Left ventricle myocardium inferior (tissue), 1 donor: ENCODE measurements at places on chromosomes 13 and 19.

GRCh38 chr19:53671663-53672062 is 39.9 kb downstream of the DPRX start:
- no peak for DNase-seq

- no peak for DNase-seq
These were observed 1101.9 kb downstream of the PCDH9 start for GRCh38 chr13:66128201-66128600.

DNA sequence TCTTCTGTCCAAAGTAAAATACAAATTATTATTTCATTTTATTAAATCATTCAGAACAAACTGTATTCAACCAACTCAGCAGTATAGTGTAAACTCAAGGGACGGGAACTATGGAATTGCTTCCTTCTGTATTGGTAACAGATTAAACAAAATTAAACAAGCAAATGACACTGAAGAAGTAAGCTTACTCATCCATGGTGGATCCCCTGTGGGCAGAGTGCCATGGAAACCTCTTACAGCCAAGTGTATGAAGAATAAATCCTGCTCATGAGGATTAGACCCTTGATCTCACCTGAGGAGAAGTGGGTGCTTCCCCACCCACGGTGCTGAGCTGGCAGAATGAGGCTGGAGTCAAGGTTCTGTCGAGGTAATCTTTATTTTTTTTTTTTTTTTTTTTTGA is 18.0 kb upstream of the RFXAP start:
- no peak for DNase-seq

DNA sequence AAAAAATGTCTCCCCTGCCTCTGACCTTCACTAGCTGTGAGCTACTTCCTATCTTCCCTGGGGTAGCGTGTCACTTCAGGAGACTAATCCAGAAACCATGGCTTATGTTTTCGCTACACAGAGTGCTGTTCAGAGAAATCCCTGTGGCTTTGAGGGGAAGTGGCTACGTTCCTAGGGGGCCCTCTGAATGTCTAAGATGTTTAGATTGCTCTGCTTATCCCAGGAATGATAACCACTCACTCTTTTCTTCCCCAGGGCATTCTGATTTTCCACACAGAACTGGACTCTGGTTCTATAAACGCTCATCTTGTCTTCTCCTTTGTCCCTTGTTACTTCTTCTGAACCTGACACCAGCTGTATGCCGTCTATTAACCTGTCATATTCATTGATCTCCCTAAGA is 572.5 kb downstream of the OLFM4 start:
- DNase-seq = no peak

GRCh38 chr19:39825093-39825463 is 8.9 kb downstream of the DYRK1B start:
- no peak for DNase-seq

- DNase-seq = no peak
These were observed 26.8 kb downstream of the VWA8 start for GRCh38 chr13:41934120-41934519.

DNA sequence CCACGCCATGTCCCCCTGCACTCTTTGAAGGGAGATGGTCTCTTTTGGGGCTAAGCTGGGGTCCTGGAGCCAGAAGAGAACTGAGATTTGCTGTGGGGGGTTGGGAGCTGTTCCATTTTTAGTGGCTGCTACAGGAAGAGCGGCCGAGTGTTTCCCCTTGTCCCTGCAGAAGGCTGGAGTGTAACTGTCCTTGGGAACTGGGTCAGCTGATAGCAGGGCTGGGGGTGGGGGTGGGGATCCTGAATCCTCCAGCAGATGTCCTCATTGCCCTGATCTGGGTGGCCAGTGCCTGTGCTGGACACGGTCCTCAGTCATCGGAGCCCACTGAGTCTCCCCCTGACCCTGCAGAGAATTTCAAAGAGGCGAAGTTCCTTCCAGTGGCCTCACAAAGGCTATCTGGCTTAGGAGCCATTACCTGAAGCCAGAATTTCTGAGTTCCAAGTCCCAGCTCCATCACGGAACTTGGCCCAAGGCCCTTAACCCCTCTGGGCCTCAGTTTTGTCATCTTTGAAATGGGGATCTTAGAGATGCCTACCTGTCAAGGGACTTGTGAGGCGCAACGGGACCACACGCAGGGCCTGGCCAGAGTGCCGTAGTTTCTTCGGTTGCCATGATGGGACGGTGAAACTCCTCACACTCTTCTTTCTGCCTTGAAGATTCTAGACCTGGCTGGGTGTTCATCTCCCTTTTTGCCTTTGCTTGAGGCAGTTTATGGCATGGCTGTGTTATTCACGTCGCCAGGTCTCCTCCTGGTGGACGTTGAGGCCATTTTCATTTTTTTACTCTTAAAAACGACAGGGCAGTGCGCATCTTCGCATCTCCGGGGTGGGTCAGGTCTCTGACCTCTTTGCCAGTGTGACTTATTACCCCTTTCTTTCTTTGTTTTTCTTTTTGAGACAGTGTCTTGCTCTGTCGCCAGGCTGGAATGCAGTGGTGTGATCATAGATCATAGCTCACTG is 51.9 kb downstream of the DNM2 start:
- peak; percentile 80 for DNase-seq

DNA sequence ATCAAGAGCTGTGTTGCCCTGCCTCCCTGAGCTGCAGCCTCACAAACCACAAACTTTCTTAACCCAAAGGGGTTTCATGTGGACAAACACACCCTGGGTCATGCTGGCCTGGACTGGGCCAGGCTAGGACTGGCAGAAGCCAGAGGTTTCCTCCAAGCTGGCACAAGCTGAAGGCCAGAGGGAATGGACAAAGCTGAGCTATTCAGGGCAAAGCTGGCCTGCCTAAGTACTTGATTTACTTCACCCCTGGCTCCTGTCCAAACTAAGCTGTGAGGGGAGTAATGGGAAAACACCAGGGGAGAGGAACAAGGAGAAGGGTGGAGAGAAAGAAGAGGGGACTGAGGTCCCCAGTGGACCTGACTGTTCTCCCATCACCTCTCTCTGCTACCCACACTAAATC is 6.2 kb downstream of the CPAMD8 start:
- DNase-seq = no peak

GRCh38 chr13:87355451-87355850 is 315.7 kb upstream of the SLITRK5 start:
- no peak for DNase-seq

DNA sequence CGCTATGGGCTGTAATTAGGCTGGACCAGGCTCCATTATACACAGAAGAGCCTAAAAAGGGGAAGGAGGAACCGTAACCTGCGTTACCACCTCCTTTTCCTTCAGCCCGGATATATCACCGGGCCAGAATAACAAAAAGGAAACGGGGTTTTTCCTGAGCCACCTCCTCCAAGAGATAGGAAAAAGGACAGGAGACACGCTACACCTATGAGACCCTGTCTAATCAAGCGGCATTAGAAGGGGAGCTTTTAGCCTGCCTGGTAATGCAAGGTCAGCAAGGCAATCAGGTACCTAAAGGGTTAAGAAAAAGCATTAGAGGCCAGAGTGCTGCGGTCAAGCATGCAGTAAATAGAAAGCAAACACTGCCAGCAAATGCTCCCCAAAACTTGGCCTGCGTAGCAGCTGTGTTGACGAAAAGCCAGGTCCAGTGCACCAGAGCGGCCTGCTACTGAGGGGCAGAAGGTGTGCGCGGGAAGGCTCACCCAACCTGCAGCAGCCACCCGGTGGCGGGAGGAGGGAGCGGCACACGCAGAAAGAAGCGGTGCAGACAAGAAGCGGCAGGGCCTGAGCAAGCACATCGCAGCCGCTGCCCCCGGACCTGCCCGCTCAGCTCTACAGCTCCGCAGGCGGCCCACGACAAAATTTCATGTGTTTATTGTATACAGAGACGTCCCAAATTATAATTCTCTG is 1466.1 kb downstream of the UQCRFS1 start:
- peak; percentile 46 for DNase-seq

- no peak for DNase-seq
These were observed 8.7 kb upstream of the SMG9 start for GRCh38 chr19:43763473-43763939.

DNA sequence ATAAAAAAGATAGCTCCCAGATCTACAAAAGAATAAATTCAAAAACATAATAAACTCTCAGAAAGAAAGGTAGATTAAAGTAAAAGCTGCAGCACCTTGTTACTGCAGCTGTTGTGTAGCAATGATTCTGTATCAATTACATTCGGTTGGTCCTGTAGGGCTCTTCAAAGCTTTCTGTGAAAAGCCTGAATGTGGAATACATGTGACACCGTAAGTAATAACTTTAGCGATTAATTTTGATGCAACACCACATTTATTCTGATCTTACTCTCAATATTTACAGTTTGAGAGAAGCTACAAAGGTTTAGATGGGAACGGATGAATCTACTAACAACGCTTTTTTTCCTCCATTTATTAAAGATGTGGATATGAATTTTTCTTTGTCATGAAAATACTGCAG is 279.2 kb downstream of the DACH1 start:
- no peak for DNase-seq

GRCh38 chr13:27310946-27311345 is 40.3 kb downstream of the RASL11A start:
- no peak for DNase-seq

DNA sequence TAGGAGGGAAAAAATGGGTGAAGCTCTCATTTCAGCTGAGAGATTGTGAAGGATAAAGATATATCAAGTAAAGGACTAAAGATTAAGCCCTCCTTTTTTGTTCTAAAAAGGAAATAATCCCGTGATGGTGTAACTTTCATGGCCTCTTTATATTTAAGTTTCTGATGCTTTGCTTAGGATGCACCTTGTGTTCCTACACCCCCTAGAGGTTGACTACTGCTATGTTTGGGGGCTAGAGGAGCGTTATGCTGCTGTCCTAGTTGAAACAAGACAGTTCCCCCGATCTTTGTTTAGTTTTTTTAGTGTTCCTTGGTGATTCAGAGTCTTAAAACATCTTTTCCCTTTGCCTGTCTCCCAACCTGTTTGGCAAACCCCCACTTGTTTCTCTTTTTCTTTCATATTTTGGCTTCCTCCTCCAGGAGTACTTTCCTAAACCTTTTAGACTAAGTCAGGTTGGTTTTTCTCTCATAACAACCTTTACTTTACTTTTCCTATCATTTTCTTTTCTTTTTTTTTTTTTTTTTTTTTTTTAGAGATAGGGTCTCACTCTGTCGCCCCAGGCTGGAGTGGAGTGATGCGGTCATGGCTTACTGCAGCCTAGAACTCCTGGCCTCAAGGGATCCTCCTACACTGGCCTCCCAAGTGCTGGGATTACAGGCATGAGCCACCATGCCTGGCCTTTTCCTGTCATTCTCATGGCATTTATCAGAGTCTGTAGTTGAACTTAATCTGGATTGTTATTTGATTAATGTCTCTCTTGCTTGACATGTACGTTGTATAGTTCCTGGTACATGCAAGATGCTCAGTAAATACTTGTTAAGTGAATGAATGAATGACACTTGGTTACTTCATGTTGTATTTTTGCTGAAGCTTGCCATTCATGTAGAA is 2.8 kb downstream of the UBA2 start:
- no peak for DNase-seq

GRCh38 chr13:45194081-45194939 is 6.5 kb downstream of the KCTD4 start:
- peak; percentile 37 for DNase-seq

- no peak for DNase-seq
These were observed 39.8 kb upstream of the IGFL4 start for GRCh38 chr19:46080561-46080960.

GRCh38 chr19:51576850-51577249 is 5.8 kb downstream of the ZNF175 start:
- DNase-seq = no peak

DNA sequence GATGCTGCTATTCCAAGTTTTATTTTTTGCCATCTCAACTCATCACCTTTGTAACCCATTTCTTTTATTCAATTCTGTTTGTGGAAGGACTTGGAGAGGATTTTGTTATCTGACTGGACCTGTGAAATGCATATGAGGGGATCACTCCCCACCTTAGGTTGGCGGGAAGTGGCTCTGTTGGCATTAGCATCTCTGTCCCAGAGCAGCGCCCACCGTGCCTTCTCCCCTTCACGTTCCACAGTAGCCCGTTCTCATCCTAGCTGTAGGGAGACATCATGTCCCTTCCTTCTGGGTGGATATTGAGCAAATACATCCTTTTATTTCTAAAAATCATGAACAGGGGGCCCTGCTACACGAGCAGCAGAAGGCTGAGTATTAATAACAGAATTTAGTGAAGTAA is 330.4 kb downstream of the RFC3 start:
- no peak for DNase-seq

GRCh38 chr19:16033136-16033530 is 43.2 kb upstream of the TPM4 start:
- no peak for DNase-seq

- DNase-seq = no peak
These were observed 8.6 kb upstream of the GPR18 start for GRCh38 chr13:99266827-99267226.

GRCh38 chr13:113307491-113307890 is 10.5 kb downstream of the LAMP1 start:
- no peak for DNase-seq
